ENCODE measurements at places on chromosomes 16 and 17.

DNA sequence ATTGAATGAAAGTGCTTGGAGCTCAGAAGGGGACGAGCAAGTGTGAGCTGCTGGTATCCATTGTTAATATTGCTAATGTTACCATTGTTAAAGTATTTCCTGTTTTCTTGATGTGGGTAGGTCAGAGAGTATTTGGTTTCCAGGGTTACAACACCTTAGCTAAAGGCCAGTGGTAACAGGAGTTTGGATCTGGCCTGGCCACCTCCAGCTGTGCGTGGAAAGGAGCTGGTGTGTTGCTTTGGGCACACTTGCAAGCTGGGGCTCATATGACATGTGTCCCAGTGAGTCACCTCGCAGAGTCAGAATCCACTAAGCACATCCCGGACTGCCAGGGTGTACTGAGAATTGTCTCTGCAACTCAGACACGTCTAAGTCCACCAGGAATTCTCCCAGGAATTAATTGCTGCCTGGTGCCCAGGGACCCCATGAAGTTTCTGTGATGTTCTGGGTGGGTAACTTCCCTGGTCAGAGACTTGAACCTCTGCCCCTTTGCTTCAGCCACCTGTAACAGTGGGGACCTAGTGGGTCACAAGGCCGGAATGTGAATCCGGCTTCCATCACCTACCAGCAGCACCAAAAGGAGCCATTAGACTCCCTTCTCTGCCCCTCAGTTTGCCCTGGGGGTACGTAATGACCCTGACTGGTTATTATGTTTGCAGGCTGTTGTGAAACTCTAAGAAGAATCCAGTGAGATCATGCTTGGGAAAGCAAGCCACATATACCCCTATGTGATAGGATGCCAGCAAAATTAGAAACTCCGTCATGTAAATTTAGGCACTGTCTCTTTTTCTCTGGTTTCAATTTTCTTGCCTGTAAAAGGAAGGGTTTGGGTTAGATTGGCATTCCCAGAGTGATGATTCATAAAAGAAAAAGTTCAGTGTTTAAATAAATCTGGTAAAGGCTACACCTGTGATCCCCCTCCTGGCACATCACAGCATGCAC, 12.8 kb downstream of the SLC6A2 start:
- no peak for DNase-seq

DNA sequence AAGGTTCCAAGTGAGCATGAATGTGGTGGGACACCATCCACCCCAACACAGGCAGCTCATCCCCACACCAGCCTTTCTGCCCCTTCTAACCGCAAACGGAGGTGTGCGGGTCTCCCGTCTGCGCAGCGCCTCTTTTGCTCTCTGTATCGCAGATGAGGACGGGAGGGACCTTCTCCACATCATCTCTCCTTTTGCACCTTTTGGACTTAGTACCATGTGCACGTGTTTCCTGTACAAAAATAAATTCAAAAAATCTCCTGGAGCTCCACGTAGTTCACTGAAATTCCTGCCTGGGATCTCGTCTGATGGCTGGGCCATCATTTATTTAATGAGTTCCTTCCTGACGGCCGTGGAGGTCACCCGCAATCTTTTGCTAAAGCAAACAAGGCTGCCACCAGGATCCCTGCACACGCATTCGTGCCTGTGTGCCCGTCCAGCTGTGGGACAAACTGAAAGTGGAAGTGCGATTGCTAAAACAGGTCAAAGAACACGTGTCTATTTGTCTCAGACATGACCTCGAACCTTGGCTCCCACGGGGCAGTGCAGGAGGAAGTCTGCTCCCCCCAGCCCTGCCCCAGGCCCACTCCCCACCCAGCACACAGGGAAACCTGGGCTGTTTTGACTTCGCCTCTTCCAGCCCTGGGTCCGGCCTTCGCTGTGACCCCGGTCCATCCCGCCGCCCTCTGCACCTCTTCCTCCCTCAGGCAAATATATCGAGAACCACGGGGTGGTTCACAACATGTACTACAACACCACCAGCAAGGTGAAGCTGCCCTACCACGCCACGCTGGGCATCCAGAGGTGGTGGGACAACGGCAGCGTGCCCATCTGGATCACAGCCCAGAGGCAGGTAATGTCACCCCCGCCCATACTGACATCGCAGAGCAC, 2.3 kb downstream of the ENPP7 start:
- no peak for DNase-seq

GRCh38 chr17:37770631-37771518, 26.0 kb upstream of the HNF1B start:
- peak; percentile 64 for DNase-seq

GRCh38 chr16:22183901-22184614, 21.8 kb downstream of the SDR42E2 start:
- no peak for DNase-seq

DNA sequence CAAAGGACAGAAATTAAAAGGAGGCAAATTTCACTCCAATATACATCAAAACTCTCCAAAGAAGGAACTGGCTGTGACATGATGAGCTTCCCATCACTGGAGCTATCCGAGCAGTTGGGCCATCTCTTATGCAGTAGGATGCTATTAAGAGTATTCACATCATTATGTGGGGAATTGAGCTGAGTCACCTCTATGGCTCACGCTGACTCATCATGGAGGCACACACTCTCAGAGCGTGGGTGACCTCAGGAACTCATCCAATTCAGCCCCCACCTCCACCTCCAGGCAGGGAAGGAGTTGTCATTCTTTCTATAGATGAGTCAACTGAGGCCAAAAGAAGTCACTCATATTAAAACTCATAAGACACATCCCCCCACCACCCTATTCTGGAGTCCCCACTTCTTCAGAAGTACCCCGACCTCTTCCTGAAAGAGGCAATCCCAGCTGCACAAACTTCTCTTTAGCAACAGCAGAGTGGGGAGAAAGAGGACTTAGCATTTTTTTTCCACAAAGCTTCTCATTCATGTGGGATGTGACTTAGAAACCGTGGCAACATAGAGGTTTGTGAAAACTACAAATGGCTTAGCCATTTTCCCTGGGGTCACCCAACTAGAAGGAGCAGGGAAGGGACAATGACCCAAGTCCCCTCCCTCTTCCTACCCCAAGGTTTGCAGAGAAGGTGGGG, 32.5 kb downstream of the ABCC12 start:
- peak; percentile 38 for DNase-seq

- DNase-seq = no peak
Observed at GRCh38 chr16:60815865-60816264, 1220.4 kb downstream of the CDH8 start.

- no peak for DNase-seq
Observed at GRCh38 chr17:51610834-51611233, 350.5 kb downstream of the UTP18 start.

GRCh38 chr17:80892900-80893603, 98.6 kb upstream of the CHMP6 start:
- DNase-seq = peak; percentile 43

- no peak for DNase-seq
Observed at GRCh38 chr16:57611181-57611580, 17.2 kb upstream of the ADGRG1 start.

GRCh38 chr16:84614968-84615813, 2.7 kb downstream of the COTL1 start:
- no peak for DNase-seq

- no peak for DNase-seq
Observed at GRCh38 chr16:76444832-76445231, 167.6 kb downstream of the CNTNAP4 start.

DNA sequence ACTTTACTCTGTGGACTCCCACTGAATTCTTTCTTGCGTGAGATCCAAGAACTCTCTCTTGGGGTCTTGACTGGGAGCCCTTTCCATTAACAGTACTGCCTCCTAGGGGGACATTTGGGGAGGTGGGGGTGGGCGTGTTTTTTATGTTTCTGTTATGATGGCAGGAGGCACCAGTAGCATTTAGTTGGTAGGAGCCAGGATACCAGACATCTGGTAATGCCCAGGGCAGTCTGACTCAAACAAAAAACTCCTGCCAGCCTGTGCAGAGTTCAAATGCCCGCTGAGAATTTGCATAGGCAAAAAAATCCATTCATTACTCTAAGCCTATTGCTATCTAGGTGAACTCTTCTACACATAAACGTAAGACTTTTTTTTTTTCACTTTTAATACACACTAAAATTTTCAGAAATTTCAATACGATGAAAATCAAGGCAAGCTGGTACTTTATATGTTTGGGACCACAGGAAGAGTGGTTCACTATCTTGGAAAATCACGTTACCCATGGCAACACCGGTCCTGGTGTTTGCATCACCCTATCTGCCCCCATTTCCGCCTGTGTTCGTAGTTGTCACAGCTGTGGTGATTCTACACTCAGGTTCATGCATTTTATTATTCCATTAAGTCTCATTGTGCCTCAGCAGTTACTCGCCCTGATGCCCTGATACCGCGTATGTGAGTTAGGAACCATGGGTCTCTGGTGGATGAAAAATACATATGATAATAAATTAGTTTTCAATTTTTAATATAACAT, 121.1 kb upstream of the XYLT1 start:
- DNase-seq = no peak

GRCh38 chr17:73261617-73261951, at the start of gene CPSF4L:
Gene CPSF4L, minus strand, starts transcription at chr17:73261880. Its CDS starts 62 bp downstream, at chr17:73261818.
- DNase-seq = no peak

DNA sequence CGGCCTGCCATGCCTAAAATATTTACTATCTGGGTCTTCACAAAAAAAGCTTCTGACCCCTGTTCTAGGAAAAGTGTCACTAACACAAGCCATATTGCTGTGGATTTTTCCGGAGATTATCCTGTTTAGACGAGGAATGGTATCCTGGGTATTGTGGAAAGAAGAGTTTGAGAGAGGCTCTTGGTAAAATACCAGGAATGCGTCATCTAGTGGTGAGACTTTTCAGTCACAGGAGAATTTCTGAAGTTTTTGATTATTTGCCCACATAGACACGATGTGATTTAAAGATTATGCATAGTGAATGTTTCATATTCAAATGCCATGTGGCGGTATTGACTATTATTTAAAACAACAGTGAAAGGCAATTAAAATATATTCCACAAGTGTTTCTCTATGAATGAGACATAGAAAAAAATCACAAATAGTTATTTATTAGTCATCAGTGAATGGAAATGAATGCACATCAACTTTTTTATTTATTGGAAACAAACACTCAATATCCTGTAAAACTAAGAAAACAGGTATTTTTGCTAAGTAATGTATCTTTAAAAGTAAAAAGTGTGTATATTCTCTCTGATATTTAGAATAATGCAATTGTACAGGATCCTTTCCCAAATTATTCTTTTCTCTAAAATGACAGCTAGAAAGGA, 7.8 kb downstream of the KRT28 start:
- DNase-seq = no peak

- no peak for DNase-seq
Observed at GRCh38 chr16:10945065-10945787, 862 bp downstream of the CLEC16A start.

DNA sequence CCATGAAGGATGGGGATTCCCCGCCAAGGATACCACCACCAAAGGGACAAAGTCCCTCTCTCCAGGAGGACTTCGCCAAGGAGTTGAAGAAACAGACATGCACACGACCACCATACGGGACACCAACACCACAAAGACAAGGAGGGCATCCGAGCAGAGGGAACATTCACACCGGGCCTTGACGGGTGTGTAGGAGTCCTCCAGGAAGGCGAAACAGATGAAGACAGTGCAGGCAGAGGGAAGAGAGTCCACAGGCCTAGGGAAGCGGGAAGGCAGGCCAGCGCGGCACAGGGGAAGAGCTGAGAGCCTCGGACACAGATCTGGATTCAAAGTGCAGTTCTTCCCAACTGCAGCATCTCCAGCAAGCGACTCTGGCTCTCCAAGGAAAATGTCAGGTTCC, 10.8 kb downstream of the COTL1 start:
- DNase-seq = no peak

- no peak for DNase-seq
Observed at GRCh38 chr17:38379448-38379847, 27.8 kb downstream of the SOCS7 start.

DNA sequence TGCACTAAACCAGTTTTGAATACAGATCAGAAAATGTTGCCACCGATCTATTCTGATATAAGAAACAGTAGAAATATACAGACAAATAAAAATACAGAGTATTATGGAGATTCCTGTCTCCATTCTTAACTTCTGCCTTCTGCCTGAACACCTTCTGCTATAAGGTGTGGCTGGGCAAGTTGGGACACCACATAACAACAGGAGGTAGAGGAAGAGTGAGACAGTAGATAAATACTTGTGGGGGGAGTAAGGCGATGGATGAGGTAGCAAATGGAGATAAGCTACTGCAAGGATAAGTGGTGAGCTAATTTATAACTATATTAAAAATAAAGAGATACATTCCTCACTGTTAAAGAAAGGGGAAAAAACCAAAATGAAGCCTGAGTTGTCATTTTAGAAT, 143.7 kb downstream of the CDH8 start:
- no peak for DNase-seq

DNA sequence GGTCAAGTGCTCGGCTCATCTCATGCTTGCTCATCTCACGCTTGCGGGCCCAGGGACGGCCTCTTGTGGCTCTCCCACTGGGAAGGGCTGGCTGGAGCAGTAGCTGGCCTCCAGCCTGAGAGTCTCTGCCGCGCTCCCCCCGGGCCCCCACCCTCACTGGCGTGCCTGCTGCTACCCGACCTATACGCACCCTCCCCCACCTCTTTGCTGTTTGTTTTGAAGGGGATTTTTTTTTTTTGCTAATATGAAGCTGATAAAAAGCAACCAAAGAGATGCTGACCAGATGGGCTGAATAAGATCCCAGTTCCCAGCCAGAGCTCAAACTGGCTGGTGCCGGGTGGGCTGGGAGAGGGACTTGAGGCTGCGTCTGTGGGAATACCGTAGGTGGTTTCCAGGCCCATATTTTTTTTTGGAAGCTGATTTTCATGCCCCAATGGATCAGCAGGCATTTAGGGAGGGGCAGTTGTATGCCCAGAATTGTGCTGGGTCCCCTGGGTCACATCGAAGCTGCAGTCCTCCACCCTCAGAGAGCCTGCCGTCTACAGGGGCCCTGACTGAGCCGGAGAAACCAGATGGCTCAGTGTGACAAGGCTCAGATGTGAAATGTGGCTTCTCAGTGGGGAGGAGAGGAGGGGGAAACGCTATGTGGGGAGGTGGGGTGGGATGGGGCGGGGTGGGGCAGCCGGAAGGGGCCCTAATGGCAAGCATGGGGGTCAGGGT, 115.0 kb downstream of the RAP1GAP2 start:
- no peak for DNase-seq

GRCh38 chr16:85067426-85067825, 39.8 kb downstream of the KIAA0513 start:
- no peak for DNase-seq

DNA sequence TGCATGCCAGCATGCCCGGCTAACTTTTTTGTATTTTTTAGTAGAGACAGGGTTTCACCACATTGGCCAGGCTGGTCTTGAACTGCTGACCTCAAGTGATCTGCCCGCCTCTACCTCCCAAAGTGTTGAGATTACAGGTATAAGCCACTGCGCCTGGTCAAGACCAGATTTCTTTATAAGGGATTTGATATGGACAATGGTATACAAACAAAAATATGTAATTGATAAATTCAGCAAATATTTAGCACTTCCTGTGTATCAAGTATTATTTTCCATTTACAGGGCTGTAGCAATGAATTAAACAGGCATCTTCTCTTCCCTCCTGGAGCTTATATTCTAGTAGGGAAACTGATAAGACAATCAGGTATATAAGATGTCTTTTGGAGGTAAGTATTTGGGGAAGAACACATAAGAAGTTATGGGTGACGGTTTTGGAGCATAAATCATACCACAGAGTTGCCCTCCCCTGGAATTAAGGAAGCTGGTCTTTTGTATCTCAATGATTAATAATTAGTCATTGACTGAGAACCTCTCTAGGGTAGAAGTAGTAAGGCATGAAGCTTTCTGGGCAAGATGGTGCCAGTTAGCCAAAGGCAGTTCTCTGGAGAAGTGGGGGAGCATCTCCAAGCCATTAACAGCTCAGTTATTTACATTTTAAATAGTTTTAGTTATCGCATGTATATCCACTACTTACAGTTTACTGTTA, 35.8 kb downstream of the TANC2 start:
- no peak for DNase-seq

GRCh38 chr17:28946239-28946638, 5.1 kb downstream of the PHF12 start:
- DNase-seq = no peak
